ENCODE measurements at places on chromosomes 1 and 21. TPM values are rescaled to one million over a fixed set of nuclear protein-coding genes. Genes with fewer than 3 reads are reported as not detected.

Gene ZNF648
- total RNA-seq = not detected

DNA sequence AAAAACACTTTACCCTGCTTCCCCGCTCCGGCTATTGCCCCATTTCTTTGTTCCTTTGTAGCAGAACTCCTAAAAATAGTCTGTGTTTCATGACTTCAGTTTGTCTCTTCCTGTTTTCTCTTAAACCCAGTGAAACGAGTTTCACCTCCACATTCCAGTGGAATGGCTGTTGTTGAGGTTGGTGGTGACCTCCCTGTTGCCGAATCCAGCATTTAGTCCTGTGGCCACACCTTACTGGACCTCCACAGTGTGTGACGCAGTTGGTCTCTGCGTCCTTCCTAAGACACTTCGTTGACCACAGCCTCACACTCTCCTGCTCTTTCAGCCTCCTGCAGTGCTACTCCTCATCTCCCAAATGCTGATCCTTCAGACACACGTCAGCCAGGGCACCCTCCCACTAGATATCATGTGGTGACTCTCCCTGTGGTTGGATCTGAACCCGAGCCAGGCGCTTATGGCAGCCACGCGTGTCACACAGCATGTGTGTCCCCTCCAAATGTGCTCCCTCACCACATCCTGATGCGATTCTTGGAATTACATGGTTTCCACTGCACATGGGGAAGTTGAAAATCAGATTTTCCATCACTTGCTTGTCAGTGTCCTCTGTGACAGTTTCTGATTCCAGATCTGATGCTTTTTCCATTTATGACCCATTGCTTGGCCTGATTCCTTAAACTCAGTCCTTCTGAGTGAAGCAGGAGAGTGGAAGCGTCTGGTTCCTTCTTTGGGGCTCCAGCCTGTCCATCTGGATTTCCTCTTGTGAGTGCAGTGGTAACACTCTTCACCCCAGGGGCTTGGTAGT, 99.1 kb upstream of the ARTN start:
- H3K27me3 ChIP-seq = no peaks in the 10 kb centered on the region
- peaks cover 27% of the 10 kb centered on the region for H3K4me1 ChIP-seq
- no peak for DNase-seq
- H3K27ac ChIP-seq = peak overlapping the region; percentile 69
- no peak overlapping the region for H3K4me3 ChIP-seq
- peaks cover 6% of the 10 kb centered on the region for H3K36me3 ChIP-seq

Gene STRIP1
- 18.1 TPM for total RNA-seq

DNA sequence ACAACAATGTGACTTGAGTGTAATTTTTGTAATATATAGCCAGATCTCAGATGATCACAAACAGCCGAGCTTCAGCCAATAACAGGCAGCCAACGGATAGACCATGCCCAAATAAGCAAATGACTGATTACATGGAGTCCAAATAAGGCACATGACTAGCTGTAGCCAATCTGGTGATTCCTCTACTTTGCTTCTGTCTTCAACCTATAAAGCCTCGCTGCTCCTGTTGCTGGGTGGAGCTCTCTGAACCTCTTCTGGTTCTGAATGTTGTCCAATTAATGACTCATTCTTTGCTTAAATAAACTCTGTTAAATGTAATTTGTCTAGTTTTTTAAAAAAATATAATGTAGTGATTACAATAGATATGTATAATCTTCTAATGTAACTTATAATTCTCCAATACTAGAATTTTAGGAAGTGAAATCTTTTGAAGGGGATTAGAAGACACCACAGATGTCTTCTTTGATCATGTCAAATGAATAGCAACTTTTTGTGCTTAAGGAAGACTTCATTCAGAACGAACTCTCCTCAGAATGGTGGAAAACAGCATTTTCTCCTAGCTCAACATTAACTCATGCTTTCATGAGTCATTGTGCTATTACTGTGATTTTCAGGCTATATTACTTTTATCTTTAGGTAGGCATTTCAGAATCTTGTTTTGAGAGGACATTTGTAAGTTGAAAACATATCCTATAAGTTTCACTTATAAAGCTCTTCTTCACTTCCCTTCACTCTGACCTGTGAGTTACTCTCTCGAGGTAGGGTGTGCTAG, 857.8 kb upstream of the B3GALT2 start:
- H3K27me3 ChIP-seq = no peaks in the 10 kb centered on the region
- no peak overlapping the region for H3K27ac ChIP-seq
- H3K4me1 ChIP-seq = no peaks in the 10 kb centered on the region
- no peaks in the 10 kb centered on the region for H3K36me3 ChIP-seq
- no peak overlapping the region for H3K4me3 ChIP-seq
- no peak for DNase-seq

Gene AMY1C
- not detected for total RNA-seq
